Right cardiac atrium (tissue), 5 donors: ENCODE measurements at places on chromosomes 3 and 15. TPM values are rescaled to one million over a fixed set of nuclear protein-coding genes. Genes with fewer than 3 reads are reported as not detected.

PLSCR5 gene
- not detected for total RNA-seq

MUC20 gene
- total RNA-seq = 2.4 TPM

PATL2 gene
- 3.1 TPM for total RNA-seq

COL6A5 gene
- total RNA-seq = not detected

MESP2 gene
- 0.34 TPM for total RNA-seq

GTPBP8 gene
- 20.0 TPM for total RNA-seq

RAB6B gene
- total RNA-seq = 34.8 TPM

C3orf22 gene
- not detected for total RNA-seq

NOX5 gene
- total RNA-seq = not detected

MYO5A gene
- 17.7 TPM for total RNA-seq

ZNF860 gene
- 0.12 TPM for total RNA-seq

COX5A gene
- total RNA-seq = 884 TPM

HRH1 gene
- total RNA-seq = 1.8 TPM

CCDC13 gene
- 1.8 TPM for total RNA-seq

ALG1L2 gene
- total RNA-seq = not detected

HRG gene
- not detected for total RNA-seq

DBR1 gene
- 10.0 TPM for total RNA-seq

TUSC7 gene
- total RNA-seq = not detected

PTPRG gene
- total RNA-seq = 35.8 TPM

TEX55 gene
- total RNA-seq = not detected

LRRIQ4 gene
- not detected for total RNA-seq

SOX2 gene
- 0.17 TPM for total RNA-seq

CPN2 gene
- not detected for total RNA-seq

LIPC gene
- total RNA-seq = 0.88 TPM

TP63 gene
- total RNA-seq = 0.57 TPM

LSMEM2 gene
- total RNA-seq = 1.4 TPM

CLRN1 gene
- not detected for total RNA-seq

RHOV gene
- not detected for total RNA-seq

SCG3 gene
- total RNA-seq = 0.15 TPM

CIAO2A gene
- 51.5 TPM for total RNA-seq

SEMA3B gene
- 33.9 TPM for total RNA-seq

NPAP1 gene
- total RNA-seq = 0.08 TPM

CLDN11 gene
- total RNA-seq = 12.1 TPM

BCL2A1 gene
- not detected for total RNA-seq

DUOXA2 gene
- total RNA-seq = not detected

CKMT1A gene
- total RNA-seq = not detected

ATR gene
- 13.8 TPM for total RNA-seq

AP3S2 gene
- total RNA-seq = 42.6 TPM

CAPN3 gene
- total RNA-seq = 6.8 TPM

ANKRD63 gene
- 5.0 TPM for total RNA-seq

MASP1 gene
- 21.0 TPM for total RNA-seq

CDC25A gene
- 0.71 TPM for total RNA-seq

LRTM1 gene
- not detected for total RNA-seq

ACSBG1 gene
- total RNA-seq = not detected

SCN5A gene
- 202 TPM for total RNA-seq

GRM2 gene
- total RNA-seq = 0.06 TPM

SPATA12 gene
- not detected for total RNA-seq

TLR9 gene
- 0.24 TPM for total RNA-seq

ITGA11 gene
- total RNA-seq = 20.4 TPM

B3GNT5 gene
- total RNA-seq = 2.5 TPM

FAM43A gene
- total RNA-seq = 4.5 TPM

RTP1 gene
- total RNA-seq = not detected

UBAP1L gene
- 2.5 TPM for total RNA-seq
